ENCODE measurements at places on chromosomes 1 and 21. TPM values are rescaled to one million over a fixed set of nuclear protein-coding genes. Genes with fewer than 3 reads are reported as not detected.

GRCh38 chr1:110120960-110121561 is 8.8 kb downstream of the UBL4B start:
- no peak for DNase-seq

DNA sequence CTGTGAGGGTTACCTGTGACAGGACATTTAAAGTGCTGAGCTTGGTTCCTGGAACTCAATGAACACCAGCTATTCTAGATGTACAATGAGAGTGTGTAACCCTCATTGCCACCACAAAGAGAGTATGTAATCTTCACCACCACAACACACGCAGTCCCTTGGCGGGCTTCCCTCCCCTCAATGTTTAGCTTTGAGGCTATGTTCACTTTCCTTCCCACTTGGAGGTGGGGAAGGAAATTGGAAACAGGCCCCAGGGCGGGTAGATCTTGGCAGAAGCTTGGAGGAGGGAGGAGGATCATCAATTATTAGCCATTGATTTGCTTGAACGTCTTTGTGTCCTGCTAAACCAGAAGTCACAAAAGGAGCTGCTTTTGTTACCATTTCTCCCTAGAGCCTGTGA is 8.3 kb upstream of the COL16A1 start:
- no peak for DNase-seq

- DNase-seq: no peak
Measured at GRCh38 chr21:28783641-28784185, 209.0 kb downstream of the LTN1 start.

GRCh38 chr1:22545141-22545540 is 18.1 kb upstream of the EPHA8 start:
- no peak for DNase-seq

The UBL4B gene
- total RNA-seq: not detected
